ENCODE measurements at places on chromosomes 4 and X. TPM values are rescaled to one million over a fixed set of nuclear protein-coding genes. Genes with fewer than 3 reads are reported as not detected.

- no peak for DNase-seq
These were observed 83.6 kb downstream of the RELL1 start for GRCh38 chr4:37602454-37603069.

- no peak for DNase-seq
These were observed 6.7 kb upstream of the MSX1 start for GRCh38 chr4:4852591-4853362.

GRCh38 chr4:8502371-8502770 is 61.8 kb downstream of the TRMT44 start:
- no peak for DNase-seq

DNA sequence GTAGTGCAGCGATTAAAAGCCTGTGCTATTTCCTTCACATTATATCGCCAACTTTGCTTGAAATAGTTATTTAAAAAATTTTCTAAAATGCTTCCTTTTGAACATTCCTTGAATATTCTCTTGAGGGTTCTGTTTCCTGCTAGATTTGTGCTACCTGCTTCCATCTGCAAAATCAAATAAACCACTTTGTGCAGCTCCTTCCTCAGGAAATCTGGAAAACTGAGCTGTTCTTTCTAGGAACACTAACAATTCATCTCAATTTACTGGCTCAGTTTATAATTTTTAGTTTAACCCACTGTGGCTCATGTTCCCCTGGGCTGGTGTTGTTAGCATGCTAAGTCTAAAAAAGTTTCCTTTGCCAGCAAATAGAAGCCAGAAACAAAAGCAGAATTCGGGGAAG is 88.1 kb upstream of the LCORL start:
- DNase-seq, result no peak

DNA sequence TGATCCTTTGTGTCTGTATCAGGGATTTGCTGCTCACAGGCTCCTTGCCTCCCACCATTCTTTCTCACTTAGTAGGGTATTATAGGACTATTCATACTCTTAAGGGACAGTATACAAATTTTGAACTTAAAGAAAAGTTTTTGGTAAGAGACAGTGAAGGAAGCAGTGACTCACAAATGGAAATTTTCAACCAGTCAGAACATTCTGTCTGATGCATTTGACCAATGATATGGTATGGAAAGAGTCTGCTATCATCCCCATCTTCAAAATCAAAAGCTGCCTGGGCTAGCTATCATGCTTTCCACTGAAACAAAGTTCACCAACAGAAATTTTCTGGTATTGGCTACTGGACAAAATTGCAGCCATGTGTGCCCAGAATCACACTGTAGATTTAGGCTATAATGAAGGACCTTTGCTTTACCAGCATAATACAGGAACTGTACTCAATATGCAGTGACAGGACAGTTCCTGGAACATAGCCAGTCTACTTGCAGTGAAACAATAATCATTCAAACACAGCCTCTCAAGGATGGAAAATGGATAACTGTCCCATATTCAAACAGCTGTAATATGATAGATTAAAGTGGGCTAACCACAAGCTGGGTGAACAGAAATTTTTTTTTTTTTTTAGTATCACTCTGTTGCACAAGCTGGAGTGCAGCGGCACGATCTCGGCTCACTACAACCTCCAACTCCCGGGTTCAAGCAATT is 109.0 kb upstream of the ACSL4 start:
- no peak for DNase-seq

DNA sequence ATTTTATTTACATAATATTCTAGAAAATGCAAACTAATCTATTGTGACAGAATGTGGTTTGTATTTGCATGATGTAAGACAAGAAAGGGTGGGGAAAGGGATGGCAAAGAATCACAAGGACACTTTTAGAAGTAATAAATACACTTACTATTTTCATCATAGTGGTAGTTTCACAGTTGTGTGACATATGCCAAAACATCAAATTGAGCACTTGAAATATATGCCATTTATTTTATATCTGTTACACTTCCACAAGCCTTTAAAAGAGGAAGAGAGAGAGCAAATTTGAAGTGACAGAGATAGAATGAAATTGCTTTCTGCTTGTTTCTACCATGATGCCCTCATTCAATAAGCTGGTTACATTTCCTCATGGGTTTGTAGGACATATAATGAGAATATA is 230.0 kb upstream of the NWD2 start:
- no peak for DNase-seq

DNA sequence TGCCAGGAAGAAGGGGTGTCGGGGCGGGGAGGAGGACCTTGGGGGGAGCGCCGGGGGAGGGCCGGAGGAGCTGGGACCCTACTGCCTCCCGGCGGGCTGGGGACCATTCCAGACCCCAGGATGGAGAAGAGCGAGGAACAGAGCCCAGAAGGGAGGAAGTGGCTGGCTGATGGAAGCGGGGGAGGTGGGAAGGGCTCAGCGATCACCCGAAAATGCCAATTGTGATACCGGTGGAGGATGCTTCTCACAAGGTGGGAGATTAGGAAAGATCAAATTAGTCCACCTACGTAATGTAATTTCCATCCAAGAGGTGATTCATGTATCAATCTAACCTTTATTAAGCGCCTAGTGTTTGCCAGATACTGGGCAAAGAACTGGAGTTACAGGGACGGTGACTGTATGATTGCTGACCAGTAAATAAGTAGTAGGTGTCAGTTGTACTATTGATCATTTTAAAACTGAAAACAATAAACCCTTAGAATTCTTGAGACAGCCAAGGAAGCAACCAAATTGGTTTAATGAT is 452 bp upstream of the RAI2 start:
- no peak for DNase-seq

The GABRB1 gene
- polyA plus RNA-seq, result 0.27 TPM

The MAGEA11 gene
- polyA plus RNA-seq, result not detected

The GNL3L gene
- polyA plus RNA-seq, result 14.4 TPM

GRCh38 chr4:70712604-70713452 is 8.9 kb upstream of the RUFY3 start:
- DNase-seq, result no peak

DNA sequence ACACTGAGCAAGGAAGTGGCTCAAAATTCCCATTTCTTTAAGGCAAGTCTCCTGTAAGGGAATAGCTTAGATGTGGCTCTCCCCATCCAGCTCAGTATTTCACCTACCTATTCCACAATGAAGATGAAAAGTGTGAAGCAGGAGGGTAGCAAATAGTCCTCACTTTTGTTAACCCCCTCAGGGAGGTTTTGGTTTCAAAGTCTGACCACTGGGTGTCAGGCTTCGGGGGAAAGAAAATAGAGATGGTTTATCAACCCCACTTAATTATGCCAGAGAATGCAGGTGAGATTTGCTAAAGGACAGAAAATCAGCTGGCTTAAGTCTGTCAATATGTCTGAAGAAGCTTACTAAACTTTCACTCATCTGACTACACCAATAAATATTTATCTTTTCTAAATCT is 69.5 kb downstream of the DHX15 start:
- no peak for DNase-seq

The CXCL6 gene
- 0.19 TPM for polyA plus RNA-seq
